GM23338 (cell line): ENCODE measurements at places on chromosomes 13 and 19.

DNA sequence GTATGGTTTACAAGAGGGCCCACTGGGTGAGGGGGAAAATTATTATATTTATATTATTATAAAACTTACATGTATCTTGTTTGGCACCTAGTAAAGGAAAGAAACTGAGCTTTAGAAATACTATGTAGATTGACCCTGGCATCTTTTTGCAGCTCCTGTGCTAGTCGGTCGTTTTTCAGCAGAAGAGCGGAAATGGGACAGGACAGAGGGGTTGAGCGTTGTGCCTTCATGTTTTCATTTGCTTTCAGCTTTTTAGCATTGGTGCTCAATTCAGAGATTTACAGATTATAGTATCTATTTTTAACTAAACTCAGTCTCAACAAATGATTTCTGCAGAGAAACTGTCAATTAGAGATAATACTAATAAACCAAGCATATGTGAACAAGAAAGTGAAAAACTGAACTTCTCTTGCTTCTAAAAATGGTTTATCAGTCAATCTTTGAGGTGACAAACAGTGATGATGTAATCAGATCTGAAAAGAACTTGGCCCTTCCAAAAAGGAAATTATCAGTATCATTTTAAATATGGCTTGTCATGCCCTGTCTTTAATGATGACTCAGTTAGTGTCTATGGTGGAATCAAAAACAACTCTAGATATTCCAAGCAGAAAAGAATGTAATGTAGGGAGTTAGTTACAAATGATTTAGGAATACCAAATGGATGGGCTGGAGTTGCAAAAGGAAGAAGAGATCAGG, 56.9 kb upstream of the KCTD4 start:
- DNase-seq: no peak

DNA sequence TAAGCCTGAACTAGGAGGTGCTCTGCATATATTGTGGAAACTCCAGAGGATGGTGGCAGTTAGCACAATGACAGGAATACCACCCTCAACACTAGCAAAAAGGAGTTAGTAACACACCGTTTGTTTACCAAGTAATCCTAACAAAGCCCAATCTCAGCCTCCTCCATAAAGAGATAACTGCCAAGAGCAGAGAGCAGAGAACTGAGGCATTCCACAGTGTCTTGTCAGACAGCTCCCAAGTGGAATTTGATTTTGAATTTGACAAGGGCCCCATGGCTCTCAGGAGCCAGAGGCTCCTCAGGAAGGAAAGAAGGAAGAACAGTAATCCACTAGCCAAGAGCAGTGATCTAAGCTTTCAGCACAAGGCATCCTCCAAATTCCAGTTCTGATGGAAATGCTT, 298.6 kb downstream of the DCLK1 start:
- no peak for DNase-seq

DNA sequence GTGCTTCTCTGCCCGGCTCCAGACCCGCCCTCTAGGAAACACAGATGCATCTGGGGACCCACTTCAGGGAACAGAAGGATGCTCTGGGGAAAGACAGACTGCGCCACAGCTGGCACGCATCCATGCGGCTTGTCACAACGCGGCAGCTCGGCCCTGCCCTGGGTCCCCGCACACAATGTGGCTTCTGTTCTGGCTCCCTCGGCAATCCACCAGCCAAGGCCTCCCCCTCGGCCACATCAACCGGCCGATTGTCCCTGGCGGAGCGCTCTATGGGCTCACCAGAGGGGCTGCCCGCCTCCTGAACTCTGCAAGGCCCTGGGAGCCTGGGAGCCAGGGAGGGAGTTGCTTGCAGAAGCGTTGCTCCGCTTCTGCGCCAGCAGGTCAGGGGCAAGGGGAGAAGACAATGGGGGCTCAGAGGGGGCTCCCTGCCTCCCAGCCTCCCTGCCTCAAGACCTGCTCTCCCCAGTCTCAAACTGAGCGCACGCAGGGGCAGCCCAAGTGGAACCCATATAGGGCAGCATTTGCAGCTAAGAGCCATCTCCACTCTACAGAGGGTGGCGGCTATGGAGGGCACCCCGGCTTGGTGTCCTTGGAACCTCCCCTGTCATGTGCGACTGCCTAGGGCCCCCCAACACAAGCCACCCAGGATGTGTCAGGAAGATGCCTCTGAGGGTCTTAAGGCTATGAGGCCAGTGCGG, 37.9 kb downstream of the MLLT1 start:
- DNase-seq: no peak

- DNase-seq: no peak
Measured at GRCh38 chr13:110641055-110642015, 26.0 kb downstream of the NAXD start.

DNA sequence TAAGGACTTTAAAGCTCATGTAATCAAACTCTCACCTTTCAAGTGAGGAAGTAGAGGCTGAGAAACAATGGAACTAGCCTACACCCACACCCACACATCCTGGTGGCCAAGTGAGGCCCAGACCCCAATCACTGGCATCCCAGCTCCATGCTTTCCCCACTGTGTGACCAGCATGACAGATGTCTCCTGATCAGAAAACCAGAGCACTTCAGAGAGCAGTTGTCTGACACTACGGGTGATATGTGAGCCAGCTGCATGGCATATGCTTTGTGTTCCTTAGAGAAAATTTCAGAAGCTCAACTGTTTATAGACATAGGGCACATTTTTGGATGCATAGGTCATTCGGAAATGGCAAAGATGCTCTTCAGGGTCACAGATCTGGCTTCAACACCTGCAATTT, 315.2 kb downstream of the NDFIP2 start:
- no peak for DNase-seq

GRCh38 chr13:110802260-110802659, 88.8 kb downstream of the ING1 start:
- DNase-seq: no peak

- no peak for DNase-seq
Measured at GRCh38 chr19:19410553-19411550, 5.4 kb downstream of the GATAD2A start.

- no peak for DNase-seq
Measured at GRCh38 chr19:45780146-45780447, 2.2 kb downstream of the DMPK start.

DNA sequence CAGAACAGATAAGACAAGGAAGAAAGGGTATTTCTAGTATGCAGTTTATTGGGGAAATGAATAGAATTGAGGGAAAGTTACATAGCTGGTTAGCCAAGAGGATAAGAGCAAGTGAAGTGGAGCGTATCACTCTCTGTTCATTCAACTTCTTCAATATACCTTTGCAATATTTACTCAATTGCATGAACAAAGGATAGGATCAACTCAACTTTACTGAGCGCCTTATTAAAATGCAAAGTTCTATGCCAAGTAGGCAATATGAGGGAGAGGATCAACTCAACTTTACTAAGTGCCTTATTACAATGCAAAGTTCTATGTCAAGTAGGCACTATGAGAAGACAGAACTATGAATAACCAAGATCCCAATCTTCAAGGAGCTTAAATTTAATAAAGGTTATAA, 43.9 kb downstream of the ZC3H13 start:
- DNase-seq: no peak

DNA sequence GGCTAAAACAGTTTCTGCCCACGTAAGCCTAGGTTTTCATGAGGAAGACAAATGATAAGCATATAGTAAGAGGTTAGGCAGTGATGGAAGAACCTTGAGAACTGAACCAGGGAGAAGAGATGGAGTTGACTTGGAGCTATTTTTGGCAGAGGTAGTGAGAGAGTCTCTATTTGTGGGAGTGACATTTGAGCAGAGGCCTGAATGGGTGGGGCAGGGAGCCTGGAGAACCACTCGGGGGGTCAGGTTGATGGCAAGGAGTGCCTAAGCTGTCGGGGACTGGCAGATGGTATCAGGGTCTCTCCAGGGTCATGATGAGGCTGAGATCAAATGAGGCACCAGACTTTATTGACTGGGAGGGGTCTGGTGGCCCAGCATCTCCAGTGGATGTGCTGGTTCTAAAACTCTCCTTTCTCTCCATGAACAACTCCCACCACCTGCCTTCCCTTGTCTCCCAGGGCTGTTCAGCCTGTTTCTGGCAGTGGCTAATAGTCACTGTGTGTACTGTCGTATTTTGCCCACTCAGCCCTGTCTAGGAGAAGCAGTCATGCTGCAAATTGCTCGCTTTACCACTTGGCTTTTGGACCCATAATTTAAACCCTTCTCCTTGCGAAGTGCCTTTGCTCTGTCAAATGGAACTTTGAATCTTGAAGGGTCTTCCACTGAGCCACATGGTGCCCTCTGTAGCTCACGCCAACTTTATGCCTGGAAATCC, 3.6 kb downstream of the MAU2 start:
- no peak for DNase-seq

DNA sequence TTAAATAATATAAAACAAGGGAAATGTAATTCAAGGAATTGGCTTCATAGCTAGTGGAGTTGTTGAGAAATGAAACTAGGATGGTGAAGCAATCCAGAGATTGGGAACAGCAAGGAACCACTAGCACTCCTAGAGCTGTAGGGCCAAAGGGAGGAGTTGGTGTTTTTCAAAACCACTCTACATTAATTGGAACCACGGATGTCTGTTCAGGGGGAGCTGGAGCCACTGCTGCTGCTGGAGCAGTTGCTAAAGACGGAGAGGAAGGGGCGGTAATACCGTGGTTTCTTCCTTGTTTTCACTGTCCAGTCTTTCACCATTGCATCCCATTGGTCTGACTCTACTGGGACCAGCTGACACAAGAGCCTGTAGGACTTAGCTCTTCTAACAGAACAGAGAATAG, 8.5 kb downstream of the DNAJC15 start:
- no peak for DNase-seq

DNA sequence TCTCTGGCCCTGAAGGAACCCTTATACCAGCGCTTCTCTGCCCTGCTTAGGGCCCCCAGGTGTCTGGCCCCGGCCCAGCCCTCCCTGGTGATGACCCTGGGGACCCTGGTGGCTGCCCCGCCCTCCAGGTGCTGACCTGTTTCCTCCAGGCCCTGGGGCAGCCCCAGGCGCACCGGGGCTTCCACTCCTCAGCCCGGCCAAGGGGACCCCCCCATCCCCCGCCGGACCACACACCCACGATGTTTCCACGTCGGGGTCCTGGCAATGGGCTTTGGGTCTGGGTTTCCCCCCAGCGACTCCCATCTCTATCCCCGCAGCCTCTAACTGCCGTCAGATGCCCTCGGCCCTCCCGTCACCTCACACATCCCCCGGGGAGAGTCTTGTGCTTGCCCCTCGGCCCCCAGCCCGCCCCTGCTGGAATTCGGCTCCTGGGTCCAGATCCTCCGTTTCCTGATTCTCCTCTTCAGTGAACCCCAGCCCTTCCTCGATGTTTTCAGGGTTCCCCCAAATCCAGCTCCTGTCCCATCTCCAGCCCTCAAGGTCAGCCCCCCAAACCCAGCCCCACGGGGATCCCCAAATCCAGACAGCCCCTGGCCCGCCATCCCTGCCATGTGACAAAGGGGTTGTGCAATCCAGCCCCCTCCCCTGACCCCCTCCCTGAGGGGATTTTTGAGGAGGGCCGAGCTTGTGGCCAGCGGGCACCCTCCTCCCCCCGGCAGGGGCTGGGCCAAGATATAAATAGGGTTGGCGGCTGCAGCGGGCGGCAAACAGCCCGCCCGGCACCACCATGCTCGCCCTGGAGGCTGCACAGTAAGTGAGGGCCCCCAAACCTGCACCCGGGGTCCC, at the start of gene SPIB:
TSS of gene SPIB (plus strand) at position 763 of the 846 bp plus-strand sequence. CDS start at position 788, 25 bp downstream.
- DNase-seq: peak; percentile 40

DNA sequence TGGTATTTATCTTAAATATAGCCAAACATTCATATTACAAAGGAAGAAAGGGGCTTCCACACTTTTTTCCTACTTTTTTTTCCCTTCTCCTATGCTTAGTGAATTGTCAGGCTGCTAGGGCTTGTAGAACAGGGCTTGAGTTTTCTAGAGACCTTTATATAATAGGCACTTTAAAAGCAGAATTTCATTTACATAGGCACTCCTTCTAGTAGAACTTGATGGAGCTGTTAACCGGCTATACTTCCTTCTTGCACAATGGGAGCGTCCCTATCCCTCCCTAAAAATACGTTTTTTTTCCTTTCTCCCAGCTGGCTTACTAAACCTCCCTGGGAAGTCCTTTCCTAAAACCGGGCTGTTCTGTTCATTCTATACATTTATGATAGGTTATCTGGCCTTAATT, 1.1 kb downstream of the TRIM13 start:
- peak; percentile 54 for DNase-seq

- peak; percentile 28 for DNase-seq
Measured at GRCh38 chr13:42109957-42110356, 61.5 kb downstream of the DGKH start.

GRCh38 chr19:7986321-7987113, 18.9 kb downstream of the ELAVL1 start:
- DNase-seq: no peak

GRCh38 chr13:90177512-90177911, 1170.0 kb upstream of the MIR17HG start:
- DNase-seq: no peak

- no peak for DNase-seq
Measured at GRCh38 chr19:16188521-16188920, 3.3 kb downstream of the FAM32A start.

GRCh38 chr13:106515635-106516254, 19.7 kb downstream of the EFNB2 start:
- DNase-seq: no peak

DNA sequence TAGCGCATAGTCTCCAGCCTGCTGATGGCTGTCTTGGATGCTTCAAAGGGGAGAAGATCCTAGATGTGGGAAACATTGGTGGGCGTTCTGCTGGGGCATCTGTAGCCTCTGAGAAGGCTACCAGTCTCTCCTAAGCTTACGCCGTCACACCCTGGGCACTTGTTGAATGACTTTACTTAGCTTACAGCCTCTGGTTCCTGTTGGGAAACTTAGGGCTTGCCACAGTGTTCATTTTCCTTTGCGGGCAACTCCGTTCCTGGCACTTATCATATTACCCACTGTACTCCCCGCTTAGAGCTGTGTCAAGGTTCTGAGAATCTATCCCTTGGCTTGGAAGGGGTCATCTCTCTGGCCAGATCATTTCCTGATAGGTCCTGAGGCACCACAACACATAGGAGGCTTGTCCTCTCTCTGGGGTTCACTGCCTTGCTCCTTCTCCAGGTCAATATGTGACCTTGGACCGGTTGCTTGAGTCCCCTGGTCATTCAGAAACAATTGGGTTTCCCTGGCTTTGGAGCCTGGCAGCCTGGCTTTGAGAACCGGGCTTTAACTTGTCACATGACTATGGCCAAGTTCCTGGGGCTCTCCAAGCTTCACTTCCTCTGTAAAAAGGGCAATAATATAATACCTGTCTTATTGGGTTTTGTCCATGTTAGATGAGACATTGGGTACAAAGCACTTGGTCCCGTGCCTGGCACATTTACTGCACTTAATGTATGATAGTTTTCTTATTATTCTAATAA, 20.5 kb upstream of the ALOX5AP start:
- no peak for DNase-seq

DNA sequence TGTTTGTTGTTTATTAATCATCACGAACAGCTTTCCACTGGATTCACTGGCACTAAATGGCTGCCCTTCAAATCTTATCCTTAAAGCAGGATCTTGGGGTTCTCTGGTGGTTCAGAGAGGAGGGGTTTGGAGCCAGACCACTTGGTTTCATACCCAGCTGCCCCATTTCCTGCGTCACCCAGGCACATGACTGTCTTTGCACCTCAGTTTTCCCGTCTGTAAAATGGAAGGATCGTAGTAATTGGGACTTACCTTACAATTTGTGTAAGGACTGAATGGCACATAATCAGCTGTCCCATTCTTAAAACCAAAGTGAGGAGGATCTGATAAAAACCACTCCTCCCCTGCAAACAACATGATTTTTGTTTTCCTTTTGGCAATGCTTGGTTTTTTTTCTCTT, 318.3 kb downstream of the ZNF536 start:
- DNase-seq: no peak
